Occipital lobe (tissue), 3 donors: ENCODE measurements at places on chromosomes 4 and X. TPM values are rescaled to one million over a fixed set of nuclear protein-coding genes. Genes with fewer than 3 reads are reported as not detected.

GRCh38 chr4:89039730-89040338, 17.2 kb downstream of the FAM13A start:
- DNase-seq: no peak

Gene CXCL6
- 0.62 TPM for total RNA-seq

DNA sequence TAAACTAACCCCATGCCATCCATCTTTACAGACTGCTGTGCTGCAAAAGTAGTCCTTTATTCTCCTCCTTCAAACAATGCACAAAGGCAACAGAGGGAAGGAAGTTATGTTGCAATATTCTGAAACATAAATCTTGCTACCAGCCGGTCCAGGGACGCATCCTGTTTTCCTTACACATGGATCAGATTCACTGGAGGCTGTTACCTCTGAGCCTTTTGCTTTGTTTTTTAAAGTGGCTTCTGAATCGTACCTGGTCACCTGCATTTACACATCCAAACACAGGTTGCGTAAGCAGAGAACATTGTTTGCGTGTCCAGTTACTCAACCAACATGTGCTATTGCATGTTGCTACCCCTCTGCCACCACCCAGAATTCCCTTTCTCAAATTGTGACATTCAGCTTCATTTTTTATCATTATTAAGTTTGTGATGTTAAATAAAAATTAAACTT, 8.8 kb downstream of the PPARGC1A start:
- DNase-seq: no peak

- DNase-seq: peak; percentile 20
Observed at GRCh38 chr4:168841000-168841671, 168.9 kb downstream of the CBR4 start.

GRCh38 chr4:106079616-106080015, 184.3 kb downstream of the NPNT start:
- no peak for DNase-seq

- DNase-seq: peak; percentile 51
Observed at GRCh38 chr4:80183250-80184052, 13.9 kb upstream of the PRDM8 start.

DNA sequence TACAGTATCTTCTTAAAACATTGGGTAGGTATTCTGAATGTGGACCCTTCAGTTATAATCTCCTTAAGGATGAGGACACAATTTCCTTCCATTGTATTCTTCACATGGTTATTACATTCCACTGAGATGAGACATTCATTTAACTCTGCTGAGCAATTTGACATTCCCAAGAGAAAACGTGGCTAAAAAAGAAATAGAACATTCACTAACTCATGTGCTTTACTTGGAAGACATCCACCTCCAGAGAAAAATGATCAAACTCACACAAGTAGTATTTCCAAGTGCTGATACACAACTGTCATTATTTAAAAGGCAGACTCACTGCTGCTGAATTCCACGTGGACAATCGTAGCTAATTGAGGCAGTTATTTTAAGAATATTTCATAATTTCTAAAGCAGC, 227.9 kb upstream of the ANKRD50 start:
- DNase-seq: no peak

Gene PPARGC1A
- total RNA-seq: 5.5 TPM

- no peak for DNase-seq
Observed at GRCh38 chr4:142850478-142850877, 4.4 kb upstream of the INPP4B start.

Gene EVC2
- total RNA-seq: 2.5 TPM

- no peak for DNase-seq
Observed at GRCh38 chr4:41967392-41967791, 14.2 kb upstream of the DCAF4L1 start.

Gene SAGE1
- total RNA-seq: not detected

Gene EDA
- 5.5 TPM for total RNA-seq

DNA sequence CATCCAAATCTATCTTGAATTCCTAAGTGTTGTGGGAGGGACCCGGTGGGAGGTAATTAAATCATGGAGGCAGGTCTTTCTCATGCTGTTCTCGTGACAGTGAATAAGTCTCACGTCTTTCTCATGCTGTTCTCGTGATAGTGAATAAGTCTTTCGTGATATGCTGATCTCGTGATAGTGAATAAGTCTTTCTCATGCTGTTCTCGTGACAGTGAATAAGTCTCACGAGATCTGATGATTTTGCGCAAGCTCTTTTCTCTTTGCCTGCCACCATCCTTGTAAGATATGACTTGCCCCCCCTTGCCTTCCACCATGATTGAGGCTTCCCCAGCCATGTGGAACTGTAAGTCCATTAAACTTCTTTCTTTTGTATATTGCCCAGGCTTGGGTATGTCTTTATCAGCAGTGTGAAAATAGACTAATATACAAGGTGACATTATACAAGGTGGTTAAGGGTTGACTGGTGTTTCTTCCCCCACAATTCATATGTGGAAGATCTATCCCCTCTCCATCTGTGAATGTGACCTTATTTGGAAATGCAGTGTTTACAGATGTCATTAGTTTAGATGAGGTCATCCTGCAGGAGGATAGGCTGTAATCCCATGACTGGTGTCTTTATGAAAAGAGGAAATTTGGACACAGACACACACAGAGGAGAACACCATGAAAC, 27.6 kb downstream of the ARSD start:
- DNase-seq: no peak

Gene CFAP99
- total RNA-seq: not detected

Gene PDE6B
- 5.6 TPM for total RNA-seq

DNA sequence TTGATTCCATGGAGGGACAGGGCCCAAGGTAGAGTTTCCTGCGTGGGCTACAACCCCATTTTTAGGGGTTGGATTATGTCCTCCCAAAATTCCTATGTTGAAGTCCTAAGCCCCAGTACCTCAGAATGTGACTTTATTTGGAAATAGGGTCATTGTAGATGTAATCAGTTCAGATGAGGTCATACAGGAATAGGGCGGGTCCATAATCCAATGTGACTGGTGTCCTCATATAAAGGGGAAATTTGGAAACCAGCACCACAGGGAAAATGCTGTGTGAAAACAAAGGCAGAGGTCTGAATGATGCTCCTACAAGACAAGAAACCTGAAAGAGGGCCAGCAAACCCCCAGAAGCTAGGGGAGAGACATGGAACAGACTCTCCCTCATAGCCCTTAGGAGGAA, 31.1 kb upstream of the MAMLD1 start:
- no peak for DNase-seq

- DNase-seq: no peak
Observed at GRCh38 chr4:12145106-12145505, 716.4 kb upstream of the HS3ST1 start.

Gene TSPAN7
- 47.1 TPM for total RNA-seq

DNA sequence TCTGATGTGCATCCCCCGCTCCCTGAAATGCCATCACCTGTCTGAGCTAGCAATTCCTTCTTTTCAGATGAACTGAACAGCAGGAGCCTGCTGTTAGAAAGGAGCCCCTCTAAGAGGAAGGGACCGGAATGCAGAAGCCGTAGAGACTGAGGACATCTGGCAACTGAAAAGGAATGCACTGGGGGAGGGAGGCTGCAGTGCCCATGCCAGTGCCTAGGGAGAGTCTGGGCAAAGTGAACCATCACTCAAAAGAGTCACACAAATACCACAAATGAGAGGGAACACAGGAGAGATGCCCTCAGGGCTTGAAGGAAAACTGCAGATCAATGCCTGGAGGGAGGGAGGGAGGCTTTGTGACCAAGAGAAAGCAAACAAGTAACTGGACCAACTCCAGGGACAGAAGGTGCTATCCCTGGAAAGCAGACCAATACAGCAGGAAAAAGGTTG, 93.9 kb upstream of the CBR4 start:
- no peak for DNase-seq

Gene SOX3
- total RNA-seq: 5.6 TPM

DNA sequence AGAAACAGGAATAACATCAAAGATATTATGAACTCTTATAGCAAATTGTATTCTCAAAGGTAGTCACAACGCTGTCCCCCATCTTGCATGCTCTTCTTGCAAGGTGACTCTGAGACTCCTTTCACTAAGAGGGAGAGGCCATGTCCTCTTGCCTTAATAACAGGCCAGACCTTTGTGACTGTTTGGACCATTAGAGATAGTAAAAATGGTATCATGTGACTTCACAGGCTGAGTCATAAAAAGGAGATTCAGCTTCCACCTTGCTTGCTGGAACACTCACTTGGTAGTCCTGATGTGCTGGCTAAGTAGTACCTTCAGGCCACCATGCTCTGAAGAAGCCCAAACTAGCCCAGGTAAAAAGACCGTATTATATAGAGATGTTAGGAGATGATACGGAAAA, 143.8 kb downstream of the FBXW7 start:
- no peak for DNase-seq

GRCh38 chrX:63514569-63515080, 163.5 kb upstream of the SPIN4 start:
- DNase-seq: no peak

- no peak for DNase-seq
Observed at GRCh38 chr4:55553441-55554201, 6.9 kb upstream of the CLOCK start.

GRCh38 chr4:174522183-174523024, at the start of gene HPGD:
TSS of gene HPGD (minus strand) at chr4:174522488. CDS start at chr4:174522451, 37 bp downstream.
- no peak for DNase-seq

DNA sequence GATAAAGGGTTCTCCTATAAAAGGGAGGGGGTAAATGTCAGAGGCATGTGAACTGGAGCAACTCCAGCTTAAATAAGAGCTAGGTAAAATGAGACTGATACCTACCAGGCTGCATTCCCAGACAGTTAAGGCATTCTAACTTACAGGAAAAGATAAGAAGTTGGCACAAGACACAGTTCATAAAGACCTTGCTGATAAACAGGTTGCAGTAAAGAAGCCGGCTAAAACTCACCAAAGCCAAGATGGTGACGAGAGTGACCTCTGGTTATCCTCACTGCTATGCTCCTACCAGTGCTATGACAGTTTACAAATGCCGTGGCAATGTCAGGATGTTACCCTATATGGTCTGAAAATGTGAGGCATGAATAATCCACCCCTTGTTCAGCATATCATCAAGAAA, 13.1 kb upstream of the SULT1B1 start:
- no peak for DNase-seq

Gene GYG2
- total RNA-seq: 5.9 TPM
